ENCODE measurements at places on chromosomes 5 and 9.

GRCh38 chr9:16003785-16004184 is 450.9 kb downstream of the CCDC171 start:
- DNase-seq = no peak

- no peak for DNase-seq
These were observed 41.4 kb upstream of the CLPTM1L start for GRCh38 chr5:1386274-1386717.

DNA sequence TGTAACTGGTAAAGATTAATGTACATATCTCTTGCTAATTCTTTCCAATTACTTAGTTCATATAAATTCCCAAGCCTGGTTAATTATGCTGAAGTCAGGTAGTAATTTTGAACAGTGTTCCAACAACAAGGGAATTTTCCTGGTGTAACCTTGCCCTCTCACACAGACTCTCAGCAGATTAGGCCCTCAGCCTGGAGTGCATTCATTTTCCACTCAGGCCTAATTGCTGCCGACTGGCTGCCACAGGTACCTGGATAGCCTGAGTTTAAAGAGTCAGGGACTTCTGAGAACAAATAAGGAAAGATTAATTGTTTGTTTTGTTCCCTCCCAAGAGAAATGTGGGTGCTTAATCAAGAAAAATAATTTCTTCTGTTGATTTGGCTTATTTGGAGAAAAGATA is 71.4 kb downstream of the PPIC start:
- no peak for DNase-seq

GRCh38 chr5:137699336-137700281 is 36.3 kb downstream of the KLHL3 start:
- peak; percentile 9 for DNase-seq

GRCh38 chr5:13081116-13081515 is 863.4 kb downstream of the DNAH5 start:
- no peak for DNase-seq

GRCh38 chr9:16121168-16121567 is 568.3 kb downstream of the CCDC171 start:
- no peak for DNase-seq

DNA sequence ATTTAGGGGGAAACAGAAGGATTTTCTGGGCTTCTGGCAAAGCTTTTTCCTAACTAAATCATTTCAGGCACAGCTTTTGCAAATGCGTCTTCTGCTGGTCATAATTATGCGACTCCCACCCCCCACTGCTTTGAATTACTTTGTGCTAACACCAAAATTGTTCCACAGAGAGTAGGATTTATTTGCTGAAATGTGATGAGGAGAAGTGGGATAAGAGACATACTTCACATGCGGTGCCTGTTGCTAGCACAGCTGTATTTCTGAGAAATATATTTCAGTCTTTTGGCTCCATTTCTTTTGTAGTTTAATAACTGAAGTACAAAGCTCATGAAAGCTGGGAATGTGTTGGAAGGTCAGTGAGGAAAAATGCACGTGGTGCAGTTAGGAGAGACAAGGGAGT is 83.2 kb upstream of the TAS2R1 start:
- DNase-seq = no peak

DNA sequence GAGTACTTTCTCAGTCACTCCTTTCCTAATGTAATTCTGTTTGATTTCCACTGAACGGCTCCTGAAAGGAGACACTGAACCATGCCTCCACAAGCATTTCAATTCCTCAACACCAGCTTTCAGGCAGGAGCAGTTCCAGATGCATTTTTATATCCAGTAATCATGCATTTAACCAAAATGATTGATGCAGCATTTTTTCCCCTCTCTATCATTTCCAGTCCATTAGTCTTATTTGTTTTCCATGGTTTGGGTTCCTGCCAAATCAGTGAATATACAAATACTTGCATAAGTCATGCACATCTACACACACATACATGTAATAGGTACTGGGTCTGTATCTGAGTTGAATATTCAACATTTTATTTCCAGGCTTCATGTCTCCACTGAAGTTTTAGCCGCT is 122.7 kb downstream of the GRIA1 start:
- peak; percentile 74 for DNase-seq

DNA sequence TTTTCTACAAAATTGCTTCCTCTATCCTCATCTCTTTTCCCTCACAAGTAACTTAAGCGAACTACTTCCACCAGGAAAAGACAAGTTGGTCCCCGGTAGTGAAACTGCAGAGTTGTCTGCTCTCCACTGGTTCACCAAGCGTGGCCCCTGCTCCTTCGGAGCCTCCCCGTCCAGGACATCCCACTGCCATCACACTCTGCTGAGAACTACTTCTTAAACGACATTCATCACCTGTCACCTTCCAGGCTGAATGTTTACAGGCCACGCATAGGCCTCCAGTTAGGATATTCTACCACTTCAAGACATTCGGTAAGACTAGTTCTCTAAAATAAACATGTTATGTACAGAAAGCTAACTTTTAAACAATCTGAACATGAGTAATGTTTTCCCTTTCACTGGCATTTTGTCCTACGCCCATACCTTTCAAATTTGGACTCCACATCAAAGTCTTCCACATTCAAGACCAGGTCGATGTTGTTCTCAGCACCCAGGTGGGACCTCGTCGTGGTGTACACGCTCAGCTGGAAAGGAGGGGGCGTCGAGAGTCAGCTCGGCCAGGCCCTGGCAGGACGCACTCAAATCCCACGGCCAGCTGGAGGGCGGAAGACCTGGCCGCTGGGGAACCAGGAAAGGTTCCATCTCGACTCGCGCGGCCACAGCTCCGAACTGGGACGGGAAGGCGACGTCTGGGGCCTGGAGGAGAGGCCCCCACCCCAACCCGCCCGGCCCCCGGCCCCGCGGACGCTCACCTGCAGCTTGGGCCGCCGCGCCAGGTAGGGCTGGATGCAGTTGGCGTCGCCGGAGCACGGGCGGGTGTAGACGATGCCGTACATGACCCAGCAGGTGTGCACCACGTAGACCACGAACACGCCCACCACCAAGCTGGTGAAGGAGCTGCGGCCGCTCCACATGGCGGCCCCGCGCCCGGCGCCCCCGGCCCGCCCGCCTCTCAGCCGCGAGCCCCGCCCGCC is 683 bp downstream of the CLPTM1L start:
- DNase-seq = peak; percentile 13

GRCh38 chr5:141742144-141742543 is 60.1 kb upstream of the ARAP3 start:
- no peak for DNase-seq

DNA sequence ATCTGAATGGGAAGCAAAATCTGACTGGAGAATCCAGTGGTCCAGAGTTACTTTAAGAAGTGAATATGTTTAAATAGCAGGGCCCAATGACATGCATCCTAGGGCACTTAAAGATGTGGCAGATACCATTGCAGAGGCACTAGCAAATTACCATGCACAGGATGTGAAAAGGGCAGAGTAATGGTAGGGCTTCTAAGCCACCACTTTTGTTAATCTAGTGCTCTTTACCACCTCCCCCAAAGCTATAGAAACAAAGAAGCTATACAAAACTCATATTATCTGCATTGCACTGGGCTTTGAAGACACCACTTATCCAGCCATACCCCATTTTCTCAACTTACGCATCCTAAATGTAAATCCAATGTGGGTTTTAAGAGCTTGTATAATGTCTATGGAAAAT is 81.2 kb downstream of the ZCCHC7 start:
- DNase-seq = no peak

DNA sequence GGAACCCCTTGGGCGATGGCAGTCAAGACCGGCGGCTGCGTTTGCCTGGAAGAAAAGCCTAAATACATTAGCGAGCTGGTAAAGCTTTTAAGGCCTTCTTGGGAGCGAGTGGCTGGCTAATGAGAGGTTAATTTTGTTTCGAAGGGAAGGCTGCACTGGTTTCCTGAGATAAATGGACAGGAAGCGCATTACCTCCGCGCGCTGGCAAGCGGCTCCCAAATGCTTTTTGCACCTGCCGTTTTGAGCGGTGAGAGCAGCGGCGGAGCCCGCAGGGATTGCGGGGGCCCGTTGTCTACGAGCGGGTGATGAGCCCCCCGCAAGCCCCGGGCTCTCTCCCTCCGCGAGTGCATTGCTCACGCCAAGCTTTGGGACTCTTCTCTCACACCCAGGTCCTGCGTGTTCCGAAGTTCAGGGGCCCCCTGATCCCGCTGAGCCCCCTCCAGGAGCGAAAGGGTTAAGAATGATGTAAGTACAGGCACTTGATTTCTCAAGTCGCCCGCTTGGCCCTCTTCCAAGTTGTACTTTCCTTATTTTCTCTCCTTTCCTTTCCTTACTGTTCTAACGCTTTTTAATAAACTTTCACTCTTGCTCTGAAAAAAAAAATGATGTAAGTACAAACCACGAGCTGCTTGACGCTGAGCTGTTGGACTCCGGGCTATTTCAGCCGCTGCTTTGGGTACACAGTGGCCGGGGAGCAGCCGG is 3.1 kb upstream of the RGMB start:
- peak; percentile 69 for DNase-seq

- no peak for DNase-seq
These were observed 5.6 kb upstream of the SPARC start for GRCh38 chr5:151692312-151692711.

- DNase-seq = no peak
These were observed 38.0 kb downstream of the FOXI1 start for GRCh38 chr5:170143710-170144109.

- no peak for DNase-seq
These were observed 49.3 kb upstream of the SPTLC1 start for GRCh38 chr9:92164490-92164889.

DNA sequence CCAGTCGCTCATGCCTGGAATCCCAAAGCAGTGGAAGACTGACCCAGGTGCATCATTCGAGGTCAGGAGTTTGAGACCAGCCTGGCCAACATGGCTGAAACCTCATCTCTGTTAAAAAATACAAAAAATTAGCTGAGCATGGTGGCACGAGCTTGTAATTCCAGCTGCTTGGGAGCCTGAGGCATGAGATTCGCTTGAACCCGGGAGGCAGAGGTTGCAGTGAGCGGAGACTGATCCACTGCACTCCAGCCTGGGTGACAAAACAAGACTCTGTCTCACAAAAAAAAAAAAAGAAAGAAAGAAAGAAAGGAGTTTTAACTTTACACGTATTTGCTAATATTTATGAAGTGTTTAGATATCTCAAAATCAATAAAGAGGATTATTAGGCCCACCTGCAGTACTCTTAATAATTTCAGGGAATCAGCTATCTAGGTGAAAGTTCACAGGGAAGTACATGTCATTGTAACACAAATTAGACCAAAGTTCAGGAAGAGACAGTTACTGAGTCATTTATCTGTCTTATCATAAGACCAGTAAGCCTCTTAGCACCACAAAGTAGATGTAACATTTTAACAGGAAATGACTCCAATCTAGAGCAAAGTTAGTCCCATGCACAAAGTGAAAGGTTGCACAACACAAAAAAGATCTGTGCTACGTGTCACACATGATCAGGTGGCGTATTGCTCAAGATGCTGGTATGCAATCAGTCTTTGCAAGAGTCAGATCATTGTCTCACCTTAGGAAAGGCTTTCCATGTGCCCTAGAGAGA is 34.1 kb upstream of the PLIN2 start:
- peak; percentile 99 for DNase-seq

- DNase-seq = no peak
These were observed 270.1 kb downstream of the DNAH5 start for GRCh38 chr5:13674391-13674790.

DNA sequence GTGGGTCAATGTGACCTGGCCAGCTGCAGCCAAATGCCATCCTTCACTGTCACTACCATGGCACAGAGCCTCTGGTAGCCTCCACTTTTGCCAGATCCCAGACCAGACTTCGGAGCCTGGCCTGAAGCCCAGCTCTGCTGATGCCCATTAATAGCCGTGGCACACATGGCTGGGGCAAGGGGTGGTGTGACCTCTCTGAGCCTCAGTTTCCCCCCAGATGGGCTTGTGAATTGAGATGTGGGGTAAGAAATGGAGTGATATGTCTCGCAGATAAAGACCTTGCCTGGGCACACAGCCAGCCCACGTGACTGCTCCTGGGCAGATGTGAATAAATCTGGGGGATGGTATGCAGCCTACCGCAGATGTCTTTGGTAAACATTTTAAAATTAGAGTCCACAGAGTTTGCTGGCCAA is 13.9 kb downstream of the SUSD3 start:
- DNase-seq = peak; percentile 78

DNA sequence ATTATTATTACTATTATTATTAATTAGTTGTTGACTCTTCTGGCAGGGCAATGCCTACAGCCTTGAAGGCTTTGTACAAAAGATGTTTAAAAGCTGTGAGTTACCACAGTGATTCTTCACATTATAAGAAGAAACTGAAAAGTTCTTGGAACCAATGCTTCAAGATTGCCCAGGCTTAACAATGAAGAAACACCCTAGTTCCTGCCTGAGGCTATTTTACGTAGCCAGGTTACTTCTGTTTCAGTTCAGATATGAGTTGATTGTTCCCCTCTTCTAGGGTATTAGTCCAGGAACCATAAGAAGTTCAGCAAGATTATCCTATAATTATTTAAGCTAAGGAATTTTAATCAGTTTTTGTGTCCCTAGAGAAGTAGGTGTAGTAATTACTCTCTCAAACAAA is 154.6 kb upstream of the CDH12 start:
- DNase-seq = no peak

DNA sequence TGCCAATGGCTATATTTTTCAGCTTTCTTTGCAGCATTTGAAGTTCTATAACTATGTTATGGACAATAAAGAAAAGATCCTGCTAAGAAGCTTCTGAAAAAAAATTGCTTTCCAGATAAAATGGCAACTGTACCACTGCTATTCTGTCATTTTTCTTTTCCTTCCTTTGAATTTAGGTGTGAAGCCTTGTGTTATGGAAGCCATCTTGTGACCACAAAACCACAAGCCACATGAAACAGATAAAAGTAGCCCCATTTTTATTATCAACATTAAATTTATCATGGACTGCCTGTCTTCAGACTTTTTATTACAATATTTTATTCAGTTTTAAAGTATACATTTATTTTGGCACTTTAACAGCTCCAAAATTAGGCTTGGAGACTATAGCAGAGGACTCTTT is 289.9 kb upstream of the ACTBL2 start:
- DNase-seq = no peak

- DNase-seq = peak; percentile 77
These were observed 26.5 kb downstream of the OXCT1 start for GRCh38 chr5:41843456-41844370.

GRCh38 chr5:165134155-165134554 is 1628.7 kb downstream of the MAT2B start:
- no peak for DNase-seq

DNA sequence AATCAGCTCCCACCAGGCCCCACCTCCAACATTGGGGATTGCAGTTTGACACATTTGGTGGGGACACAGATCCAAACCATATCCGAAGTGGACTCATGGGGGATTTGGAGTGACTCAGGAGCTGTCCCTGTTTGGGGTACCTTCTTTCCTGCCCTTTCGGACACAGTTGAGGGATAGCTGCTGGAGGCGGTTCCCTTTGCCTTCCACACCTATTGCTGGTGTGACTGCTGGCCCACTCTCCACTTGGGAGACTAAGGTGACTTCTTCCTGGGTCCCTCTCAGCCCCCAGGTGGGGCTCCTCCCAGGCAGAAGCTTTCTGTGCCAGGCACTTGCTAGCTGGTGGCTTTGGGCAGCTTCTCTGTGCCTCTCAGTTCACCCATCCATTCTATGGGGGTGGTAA is 26.6 kb downstream of the LAMC3 start:
- no peak for DNase-seq

Data from fibroblast of mammary gland (primary cell).